ENCODE measurements at places on chromosomes 2 and 18. TPM values are rescaled to one million over a fixed set of nuclear protein-coding genes. Genes with fewer than 3 reads are reported as not detected.

Gene ITGB6
- total RNA-seq, result 7.0 TPM

Gene ZNF385B
- 5.5 TPM for total RNA-seq

Gene UGT1A4
- not detected for total RNA-seq

Gene SDC1
- 35.1 TPM for total RNA-seq

Gene PUS10
- total RNA-seq, result 7.1 TPM

Gene HEATR5B
- total RNA-seq, result 22.2 TPM

Gene LTBP1
- total RNA-seq, result 59.7 TPM

Gene MCEE
- total RNA-seq, result 14.4 TPM

Gene HOXD13
- not detected for total RNA-seq

Gene CIDEA
- not detected for total RNA-seq

Gene POLR1A
- 47.9 TPM for total RNA-seq
